Pons (tissue), 1 donor: ENCODE measurements at places on chromosomes 5 and 9.

- DNase-seq: no peak
Measured at GRCh38 chr5:82091617-82092016, 119.8 kb downstream of the ATG10 start.

DNA sequence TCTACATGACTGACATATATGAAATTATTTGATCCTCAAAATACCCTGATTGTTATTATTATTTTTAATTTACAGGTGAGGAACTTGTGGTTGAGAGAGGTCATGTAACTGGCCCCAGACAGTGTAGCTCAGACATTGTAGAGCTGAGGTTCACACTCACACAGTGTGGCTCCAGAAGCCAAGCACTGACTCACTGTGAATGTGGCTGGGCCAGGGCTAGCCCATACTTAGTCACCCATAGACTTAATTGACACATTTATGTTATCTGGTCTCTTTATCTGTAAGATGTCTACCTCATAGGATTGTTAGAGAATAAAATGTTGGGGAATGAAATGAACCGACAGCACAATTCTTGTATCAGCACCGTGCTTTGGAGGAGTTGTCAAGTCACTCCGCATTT, 24.9 kb upstream of the CCDC112 start:
- DNase-seq: no peak

- no peak for DNase-seq
Measured at GRCh38 chr5:2515180-2515764, 236.2 kb downstream of the IRX2 start.

- no peak for DNase-seq
Measured at GRCh38 chr5:102130386-102130785, 165.7 kb downstream of the SLCO4C1 start.

DNA sequence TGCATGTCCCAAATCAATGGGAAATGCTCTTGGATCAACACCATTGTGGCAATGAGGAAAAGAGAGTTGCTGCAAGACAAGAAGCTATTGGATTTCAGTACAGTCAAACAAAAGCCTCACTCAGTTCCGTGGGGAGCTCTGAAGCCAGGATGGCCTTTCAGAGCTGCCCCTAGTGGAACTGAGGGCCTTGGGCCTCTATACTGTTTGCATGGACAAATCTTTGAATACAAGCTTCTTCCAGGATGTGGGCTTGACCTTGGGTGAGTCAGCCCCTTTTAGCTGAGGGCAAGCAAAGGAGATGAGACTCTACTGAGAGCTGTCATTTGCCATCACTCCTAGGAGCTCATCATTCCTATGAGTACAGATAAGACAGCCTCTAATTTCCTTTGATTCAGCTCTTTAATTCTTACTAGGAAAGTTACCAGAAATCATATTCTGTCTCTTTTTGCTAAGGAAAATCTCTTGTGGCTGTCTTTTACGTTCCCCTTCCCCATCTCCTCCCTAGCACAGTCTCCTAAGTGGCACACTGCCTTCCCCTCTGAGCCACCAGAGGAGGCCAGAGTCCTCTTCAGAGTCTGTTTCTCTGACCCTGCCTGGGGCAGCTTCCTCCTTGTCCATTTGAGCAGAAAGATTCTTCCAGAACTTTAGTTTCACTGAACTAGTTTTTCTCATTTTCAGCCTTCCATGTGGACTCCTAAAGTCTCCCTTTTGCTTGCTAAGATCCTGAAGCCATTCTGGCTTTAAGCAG, 168.8 kb upstream of the POC5 start:
- peak; percentile 32 for DNase-seq

- no peak for DNase-seq
Measured at GRCh38 chr9:137680444-137681358, 61.9 kb downstream of the EHMT1 start.

DNA sequence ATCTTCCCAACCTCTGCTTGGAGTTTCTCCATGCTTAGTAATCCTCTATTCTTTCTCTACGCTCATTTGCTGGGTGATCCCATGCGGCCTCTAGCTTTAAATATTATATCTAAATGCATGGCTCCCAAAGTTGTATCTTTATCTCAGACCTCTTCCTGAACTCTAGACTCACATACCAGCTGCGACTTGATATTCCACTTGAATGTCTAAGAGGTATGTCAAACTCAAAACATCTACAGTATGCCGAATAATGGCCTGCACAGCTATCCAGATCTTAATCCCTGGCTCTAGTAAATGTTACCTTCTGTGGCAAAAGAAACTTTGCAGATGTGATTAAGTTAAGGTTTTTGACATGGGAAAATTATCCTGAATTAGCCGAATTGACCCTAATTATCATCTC, 179.2 kb downstream of the TTC39B start:
- no peak for DNase-seq

DNA sequence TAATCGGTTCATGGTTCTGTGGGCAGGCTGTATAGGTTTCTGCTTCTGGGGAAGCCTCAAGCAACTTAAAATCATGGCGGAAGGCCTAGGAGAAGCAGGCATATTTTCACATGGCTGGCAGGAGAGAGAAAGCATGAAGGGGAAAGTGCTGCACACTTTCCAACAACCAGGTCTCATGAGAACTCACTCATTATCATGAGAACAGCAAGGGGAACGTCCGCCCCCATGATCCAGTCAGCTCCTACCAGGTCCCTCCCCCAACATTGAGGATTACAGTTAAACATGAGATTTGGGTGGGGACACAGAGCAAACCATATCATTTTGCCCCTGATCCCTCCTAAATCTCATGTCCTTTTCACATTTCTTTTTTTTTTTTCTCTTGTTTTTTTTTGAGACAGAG, 82.1 kb downstream of the EHMT1 start:
- no peak for DNase-seq

DNA sequence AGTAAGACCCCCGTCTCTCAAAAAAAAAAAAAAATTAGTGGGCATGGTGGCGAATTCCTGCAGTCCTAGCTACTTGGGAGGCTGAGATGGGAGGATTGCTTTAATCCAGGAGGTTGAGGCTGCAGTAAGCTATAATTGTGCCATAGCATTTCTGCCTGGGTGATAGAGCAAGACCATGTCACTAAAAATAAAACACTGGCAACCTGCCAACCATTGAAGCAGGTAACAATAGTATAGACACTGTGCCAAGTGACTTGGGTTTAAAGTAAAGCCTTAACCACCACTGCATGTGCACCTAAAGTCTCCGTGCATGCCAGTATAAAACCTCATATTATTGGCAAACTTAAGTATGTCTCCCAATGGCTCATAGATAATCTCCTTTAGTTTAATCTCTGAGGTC, 3.4 kb upstream of the APBA1 start:
- no peak for DNase-seq

GRCh38 chr9:127172066-127172707, 49.8 kb upstream of the ANGPTL2 start:
- DNase-seq: no peak

- peak; percentile 37 for DNase-seq
Measured at GRCh38 chr5:141898448-141899049, 20.3 kb upstream of the PCDH1 start.

- DNase-seq: no peak
Measured at GRCh38 chr9:37100741-37101140, 19.6 kb upstream of the ZCCHC7 start.

- DNase-seq: no peak
Measured at GRCh38 chr9:20373263-20373662, 249.0 kb downstream of the MLLT3 start.

GRCh38 chr5:116731432-116731831, 156.8 kb upstream of the SEMA6A start:
- no peak for DNase-seq

DNA sequence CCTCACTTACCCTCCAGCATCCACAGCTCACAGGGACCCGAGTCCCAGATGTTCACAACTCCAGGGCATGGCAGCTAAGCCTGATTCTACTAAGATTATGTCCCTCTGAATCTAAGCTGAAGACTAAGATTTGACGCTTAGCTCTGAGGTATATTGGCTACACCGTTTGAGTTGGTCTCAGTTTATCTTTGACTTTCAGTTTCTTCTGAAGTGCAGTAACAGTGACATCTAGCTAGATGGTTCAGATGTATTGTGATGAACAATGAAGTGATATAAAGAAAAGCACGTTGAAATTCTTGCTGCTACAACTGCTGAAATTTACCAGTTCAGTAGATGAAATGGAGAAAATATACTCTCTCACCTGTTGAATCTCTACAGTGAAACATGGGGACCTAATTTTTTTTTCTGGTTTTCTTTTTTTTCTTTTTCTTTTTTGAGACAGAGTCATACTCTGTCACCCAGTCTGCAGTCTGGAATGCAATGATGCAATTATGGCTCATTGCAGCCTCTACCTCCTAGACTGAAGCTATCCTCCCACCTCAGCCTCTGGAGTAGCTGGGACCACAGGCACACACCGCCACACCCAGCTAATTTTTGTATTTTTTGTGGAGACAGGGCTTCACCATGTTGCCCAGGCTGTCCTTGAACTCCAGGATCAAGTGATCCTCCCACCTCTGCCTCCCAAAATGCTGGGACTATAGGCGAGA, 15.7 kb downstream of the RFK start:
- DNase-seq: no peak

DNA sequence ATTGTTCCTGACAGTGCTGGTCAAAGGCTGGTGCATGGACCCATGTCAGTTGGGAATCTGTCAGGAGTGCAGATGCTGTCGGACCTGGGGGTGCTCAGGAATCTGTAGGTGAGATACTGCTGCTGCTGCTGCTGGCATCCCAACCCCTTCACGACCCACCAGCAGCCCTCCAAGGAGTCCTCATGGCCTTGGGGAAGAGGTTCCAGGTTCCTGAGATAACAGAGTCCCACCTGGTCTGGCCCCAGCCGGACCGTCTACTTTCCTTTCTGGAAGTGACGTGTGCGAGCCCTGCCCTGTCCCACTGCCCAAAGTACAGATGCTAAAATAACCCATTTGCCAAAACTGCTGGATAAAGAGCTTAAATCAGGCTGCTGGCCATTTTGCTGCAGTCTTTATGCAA, 4.3 kb downstream of the NXNL2 start:
- no peak for DNase-seq

DNA sequence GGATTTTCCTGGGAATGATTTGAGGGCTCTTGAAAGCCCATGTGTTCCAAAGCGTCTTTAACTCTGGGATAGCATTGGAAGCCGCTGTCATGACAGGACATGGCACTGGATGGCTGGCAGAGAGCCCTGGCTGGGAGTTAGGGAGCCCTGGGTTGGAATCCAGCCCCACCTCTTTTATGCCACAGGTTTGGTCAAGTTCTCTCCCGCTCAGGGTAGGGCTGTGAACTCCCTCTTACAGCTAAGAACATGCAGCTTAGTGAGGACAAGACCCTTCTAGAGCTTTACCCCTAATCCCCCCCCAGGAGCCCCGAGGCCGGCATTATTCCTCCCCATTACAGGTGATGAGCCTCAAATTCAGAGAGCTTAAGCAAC, 37.2 kb downstream of the OLFML2A start:
- DNase-seq: no peak

DNA sequence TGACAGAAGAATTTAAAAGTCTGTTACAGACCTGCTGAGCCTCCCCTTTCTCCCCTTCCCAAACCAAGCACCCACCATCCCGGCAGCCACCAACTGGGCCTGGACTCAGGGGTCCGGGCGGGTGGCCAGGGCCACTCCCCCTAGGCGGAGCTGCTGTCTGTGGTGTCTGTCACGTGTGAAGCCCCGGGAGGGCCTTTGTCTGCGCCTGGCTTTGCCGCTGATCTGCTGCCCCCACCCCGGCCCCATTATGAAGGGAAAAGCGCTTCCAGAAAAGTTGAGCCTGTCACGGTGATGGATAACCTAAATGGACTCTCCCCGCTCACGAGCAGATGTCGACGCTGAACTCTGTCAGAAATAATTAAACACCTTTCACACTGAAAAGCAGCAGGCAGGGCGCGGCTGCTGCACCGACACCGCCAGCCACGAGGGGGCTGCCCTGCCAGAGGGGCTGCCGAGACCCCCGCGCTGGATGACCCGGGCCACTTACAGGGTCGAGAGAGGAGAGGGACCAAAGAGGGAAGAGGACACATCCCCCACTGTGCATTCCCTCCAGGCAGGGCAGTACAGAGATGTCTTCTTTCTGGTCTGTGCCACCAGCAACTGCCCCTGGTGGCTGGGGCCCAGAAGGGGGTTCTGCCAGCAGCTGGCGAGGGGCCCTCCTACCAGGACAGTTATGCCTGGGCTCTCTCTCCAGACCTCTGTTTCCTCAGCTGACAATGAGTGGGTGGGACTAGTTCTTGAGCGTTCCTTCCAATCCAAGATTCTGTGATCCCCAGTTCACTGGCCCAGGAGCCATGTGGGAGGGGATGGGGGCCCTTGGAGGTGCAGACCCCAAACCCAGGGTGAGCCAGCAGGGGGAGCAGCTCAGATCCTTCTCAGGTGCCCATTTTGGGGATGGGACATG, 36.0 kb upstream of the BARHL1 start:
- no peak for DNase-seq

DNA sequence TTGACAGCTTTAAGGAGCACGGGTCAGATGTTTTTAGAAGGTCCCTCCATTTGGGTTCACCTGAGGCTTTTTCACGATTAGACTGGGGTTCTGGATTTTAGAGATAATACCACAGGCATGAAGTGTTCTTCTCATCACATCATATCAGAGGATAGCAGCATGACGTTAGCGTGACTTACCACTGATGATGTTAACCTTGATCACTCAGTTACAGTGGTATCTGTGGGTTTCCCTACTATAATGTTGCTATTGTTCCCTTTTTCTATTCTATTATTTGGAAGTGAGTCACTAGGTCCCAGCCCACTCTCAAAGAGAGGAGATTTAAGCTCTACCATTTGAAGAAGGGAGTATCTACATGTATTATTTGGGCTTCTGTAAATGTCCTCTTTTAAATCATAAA, 300.0 kb downstream of the MAST4 start:
- DNase-seq: no peak
